ENCODE measurements at places on chromosomes 2 and 18. TPM values are rescaled to one million over a fixed set of nuclear protein-coding genes. Genes with fewer than 3 reads are reported as not detected.
A peak's percentile ranks its signal among the peaks of the same experiment; 100 is the strongest.

DNA sequence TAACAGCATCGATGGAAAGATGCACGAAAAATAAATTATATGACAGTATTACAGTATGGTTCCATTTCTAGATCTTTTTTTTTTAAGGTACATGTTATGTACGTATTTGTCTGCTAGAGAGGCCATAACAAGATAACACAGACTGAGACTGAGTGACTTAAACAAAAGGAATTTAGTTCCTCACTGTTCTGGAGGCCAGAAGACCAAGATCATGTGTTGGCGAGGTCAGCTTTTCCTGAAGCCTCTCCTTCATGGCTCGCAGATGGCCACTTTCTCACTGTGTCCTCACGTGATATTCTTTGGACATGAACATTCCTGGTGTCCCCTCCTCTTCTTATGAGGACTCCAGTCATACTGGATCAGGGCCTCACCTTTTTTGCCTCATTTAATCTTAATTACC is 177.4 kb downstream of the CAPN13 start:
- no peak overlapping the region for H3K4me3 ChIP-seq
- peaks cover 54% of the 10 kb centered on the region for H3K4me1 ChIP-seq
- no peaks in the 10 kb centered on the region for H3K27me3 ChIP-seq
- H3K27ac ChIP-seq: no peak overlapping the region
- H3K36me3 ChIP-seq: no peaks in the 10 kb centered on the region
- no peak for DNase-seq

- H3K4me3 ChIP-seq: no peak overlapping the region
- no peak overlapping the region for H3K27ac ChIP-seq
- H3K36me3 ChIP-seq: no peaks in the 10 kb centered on the region
- H3K27me3 ChIP-seq: no peaks in the 10 kb centered on the region
- no peaks in the 10 kb centered on the region for H3K4me1 ChIP-seq
These were observed 40.1 kb downstream of the AOX1 start for GRCh38 chr2:200625958-200626363.

MC2R gene
- polyA plus RNA-seq: not detected

DNA sequence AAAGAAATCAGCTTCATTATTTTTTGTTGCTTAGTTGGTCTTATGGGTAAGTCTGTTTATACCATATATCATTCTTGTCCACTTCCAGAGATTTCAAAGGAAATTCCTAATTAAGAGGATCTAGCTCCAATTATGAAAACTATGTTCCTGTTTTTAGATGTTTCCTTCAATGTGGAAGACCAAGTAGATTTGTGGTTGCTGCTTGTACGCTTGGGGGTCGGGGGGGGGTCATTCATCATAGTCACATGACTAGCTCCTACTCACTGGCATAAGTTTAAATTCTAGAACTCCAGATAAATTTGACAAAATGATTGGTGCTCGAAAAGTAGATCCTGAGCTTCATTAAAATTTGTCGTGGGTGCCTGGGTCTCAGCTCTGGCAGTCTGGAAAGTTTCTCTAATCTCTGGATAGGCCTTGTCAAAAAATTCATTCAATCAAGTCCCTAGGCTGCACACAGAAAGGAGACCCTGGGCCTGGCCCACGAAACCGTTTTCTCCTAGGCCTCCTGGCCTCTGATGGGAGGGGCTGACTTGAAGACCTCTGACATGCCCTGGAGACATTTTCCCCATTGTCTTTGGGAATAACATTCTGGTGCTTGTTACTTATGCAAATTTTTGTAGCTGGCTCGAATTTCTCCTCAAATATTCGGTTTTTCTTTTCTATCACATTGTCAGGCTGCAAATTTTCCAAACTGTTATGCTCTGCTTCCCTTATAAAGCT is 62.5 kb downstream of the MEP1B start:
- no peaks in the 10 kb centered on the region for H3K27me3 ChIP-seq
- H3K27ac ChIP-seq: no peak overlapping the region
- DNase-seq: no peak

DNA sequence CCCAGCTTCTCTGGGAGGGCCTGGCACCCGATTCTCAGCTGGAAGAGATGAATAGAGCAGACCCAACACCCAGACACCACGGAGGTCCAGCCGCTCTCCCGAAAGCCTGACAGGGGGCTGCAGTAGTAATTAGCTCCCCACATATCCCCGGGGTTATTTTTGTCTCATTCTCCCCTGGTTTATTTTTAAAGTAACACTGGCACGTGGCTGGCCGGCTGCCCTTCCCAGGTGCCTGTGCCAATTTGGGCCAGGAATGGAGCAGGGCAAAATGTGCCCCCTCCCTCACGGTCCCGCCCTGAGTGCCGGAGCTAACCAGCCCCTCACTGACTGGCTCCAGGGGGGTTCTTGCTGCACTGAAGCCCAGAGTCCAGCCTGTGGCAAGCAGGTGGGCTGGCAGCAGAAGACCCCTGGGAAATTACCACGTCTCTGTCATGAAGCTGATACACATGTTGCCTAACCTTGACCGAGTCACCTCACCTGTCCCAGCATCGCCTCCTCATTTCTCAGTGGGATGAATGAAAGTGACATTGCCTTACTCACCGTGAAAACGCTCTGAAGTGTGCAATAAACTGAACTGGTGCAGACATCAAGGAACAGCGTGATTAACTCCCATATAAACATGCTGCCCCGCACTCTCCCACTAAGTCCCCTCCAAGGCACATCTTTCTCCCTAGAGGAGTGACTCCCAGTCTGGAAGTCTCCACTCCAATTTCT is 18.4 kb downstream of the KCNK3 start:
- peak overlapping the region; percentile 84 for H3K27ac ChIP-seq
- no peaks in the 10 kb centered on the region for H3K27me3 ChIP-seq
- DNase-seq: no peak
- H3K36me3 ChIP-seq: no peaks in the 10 kb centered on the region
- no peak overlapping the region for H3K4me3 ChIP-seq

DNA sequence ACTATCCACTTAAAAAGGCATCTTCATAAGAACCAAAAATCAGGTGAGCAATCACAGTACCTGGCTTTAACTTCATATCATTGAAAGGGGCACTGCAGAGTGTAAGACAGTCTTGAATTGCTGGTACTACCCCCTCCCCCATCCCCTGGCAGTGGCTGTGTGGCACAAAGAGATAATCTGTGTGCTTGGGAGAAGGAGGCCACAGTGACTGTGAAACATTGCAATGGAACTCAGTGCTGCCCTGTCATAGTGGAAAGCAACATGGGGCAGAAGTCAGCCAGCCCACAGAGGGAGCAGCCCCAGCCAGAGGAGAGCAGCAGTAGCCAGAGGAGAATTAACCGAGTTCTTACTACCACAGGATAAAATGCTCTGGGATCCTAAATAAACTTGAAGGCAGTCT is 45.3 kb upstream of the UGP2 start:
- no peaks in the 10 kb centered on the region for H3K4me1 ChIP-seq
- no peaks in the 10 kb centered on the region for H3K36me3 ChIP-seq
- no peaks in the 10 kb centered on the region for H3K27me3 ChIP-seq
- H3K4me3 ChIP-seq: no peak overlapping the region
- DNase-seq: no peak

- peak; percentile 16 for DNase-seq
- no peaks in the 10 kb centered on the region for H3K4me1 ChIP-seq
- no peak overlapping the region for H3K27ac ChIP-seq
- H3K36me3 ChIP-seq: no peaks in the 10 kb centered on the region
- H3K4me3 ChIP-seq: no peak overlapping the region
These were observed 8.7 kb downstream of the NPPC start for GRCh38 chr2:231917280-231918066.

DNA sequence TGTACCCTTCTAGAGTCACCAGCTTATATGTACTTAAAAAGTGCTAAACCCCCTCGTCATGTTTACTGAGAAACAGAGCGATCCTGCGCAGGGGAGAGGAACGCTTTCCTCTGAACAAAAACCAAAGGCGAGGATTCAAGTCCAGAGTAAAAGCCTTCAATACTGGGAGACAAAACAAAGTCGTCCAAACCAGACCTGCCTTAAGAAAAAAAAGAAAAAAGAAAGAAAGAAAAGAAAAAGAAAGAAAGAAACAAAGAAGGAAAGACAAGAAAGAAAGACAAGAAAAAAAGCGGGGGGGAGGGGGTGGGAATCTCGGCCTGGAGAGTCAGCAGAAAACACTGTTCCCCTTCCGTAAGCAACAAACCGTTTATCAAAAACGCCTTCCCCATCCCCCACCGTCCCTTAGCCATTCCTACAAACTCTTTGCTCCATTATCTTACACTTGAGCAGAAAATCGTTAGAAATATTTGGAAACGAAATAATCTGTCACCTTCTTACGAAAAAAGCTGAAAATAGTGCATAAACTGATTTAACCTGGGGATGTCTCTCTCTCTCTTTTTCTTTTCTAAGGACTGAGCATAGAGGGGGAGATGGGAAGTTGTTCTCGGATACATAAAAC is 3.3 kb downstream of the PTGR3 start:
- H3K4me3 ChIP-seq: peak overlapping the region; percentile 30
- H3K27me3 ChIP-seq: peaks cover 57% of the 10 kb centered on the region
- no peak for DNase-seq
- H3K36me3 ChIP-seq: no peaks in the 10 kb centered on the region
- no peak overlapping the region for H3K27ac ChIP-seq

GRCh38 chr2:222706616-222707015 is 35.2 kb downstream of the MOGAT1 start:
- peaks cover 5% of the 10 kb centered on the region for H3K4me1 ChIP-seq
- no peak for DNase-seq
- no peaks in the 10 kb centered on the region for H3K36me3 ChIP-seq

PUS10 gene
- 5.2 TPM for polyA plus RNA-seq

- H3K4me3 ChIP-seq: no peak overlapping the region
- peaks cover 7% of the 10 kb centered on the region for H3K4me1 ChIP-seq
- peaks cover 54% of the 10 kb centered on the region for H3K27me3 ChIP-seq
- no peak for DNase-seq
- no peak overlapping the region for H3K27ac ChIP-seq
These were observed 5.0 kb downstream of the ST8SIA5 start for GRCh38 chr18:46751882-46752281.

DNA sequence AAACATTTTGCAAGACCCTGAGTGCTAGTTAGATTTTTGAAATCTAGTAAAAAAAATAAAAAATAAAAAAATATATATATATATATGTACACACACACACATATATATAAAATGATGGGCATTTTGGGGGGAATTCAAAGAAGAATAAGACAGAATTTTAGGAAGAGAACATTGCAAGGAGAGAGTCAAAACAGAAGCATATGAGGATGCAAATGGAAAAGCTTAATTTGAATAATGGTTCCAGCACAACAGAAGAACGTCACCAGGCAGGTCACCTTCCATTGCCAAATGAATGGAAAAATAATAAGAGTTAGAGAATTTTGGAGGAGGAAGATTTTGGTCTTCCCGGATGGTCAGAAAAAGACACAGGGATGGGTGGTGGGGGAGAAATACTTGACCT is 1097.2 kb downstream of the BCL11A start:
- no peaks in the 10 kb centered on the region for H3K27me3 ChIP-seq
- no peak overlapping the region for H3K27ac ChIP-seq
- H3K4me1 ChIP-seq: no peaks in the 10 kb centered on the region

SLC9A2 gene
- polyA plus RNA-seq: not detected

DYNAP gene
- not detected for polyA plus RNA-seq

DNA sequence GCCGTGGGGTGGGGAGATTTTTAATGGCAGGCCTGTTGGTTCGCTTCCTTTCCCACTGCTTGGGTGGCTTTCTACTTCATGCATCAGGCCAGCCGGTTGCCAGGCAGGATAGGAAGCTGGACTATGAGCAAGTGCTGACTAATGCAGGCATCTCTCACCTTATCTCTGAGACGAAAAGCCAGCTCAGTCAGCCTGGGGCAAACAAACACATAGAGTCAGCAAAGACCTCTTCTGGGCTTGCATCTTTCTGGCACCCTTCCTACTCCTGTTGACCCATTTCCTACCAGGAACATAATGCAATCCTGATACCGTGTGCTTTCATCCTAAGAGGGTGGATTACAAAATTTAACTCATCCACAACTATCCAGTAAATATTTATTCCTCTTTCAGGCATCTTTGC is 416.6 kb upstream of the MEX3C start:
- no peak overlapping the region for H3K27ac ChIP-seq
- peak; percentile 35 for DNase-seq
- no peaks in the 10 kb centered on the region for H3K36me3 ChIP-seq

DSC3 gene
- 1.5 TPM for polyA plus RNA-seq

ANKRD30BL gene
- not detected for polyA plus RNA-seq

DNA sequence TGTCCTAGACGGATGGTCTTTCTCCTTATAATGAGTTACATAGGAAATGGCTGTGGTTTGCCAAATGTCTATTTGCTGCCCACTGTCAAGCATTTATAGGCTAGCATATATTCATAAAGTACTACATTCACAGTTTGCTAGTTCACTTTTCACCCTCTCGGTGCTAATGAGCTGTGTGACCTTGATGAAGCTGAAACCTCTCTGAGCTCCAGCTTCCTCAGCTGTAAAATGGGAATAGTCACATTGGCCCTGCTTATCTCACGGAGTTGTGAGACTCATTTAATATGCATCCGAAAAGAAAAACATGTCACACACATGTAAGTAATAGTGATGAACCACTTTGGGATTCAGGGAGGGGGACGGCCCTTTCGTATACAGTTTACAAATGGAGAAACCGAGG is 17.0 kb downstream of the PRKCE start:
- peaks cover 10% of the 10 kb centered on the region for H3K4me1 ChIP-seq
- no peak overlapping the region for H3K4me3 ChIP-seq
- no peaks in the 10 kb centered on the region for H3K36me3 ChIP-seq

GRCh38 chr2:81976998-81977397 is 1672.4 kb upstream of the LRRTM1 start:
- no peaks in the 10 kb centered on the region for H3K27me3 ChIP-seq
- no peak overlapping the region for H3K27ac ChIP-seq
- H3K4me3 ChIP-seq: no peak overlapping the region
- no peaks in the 10 kb centered on the region for H3K36me3 ChIP-seq
- H3K4me1 ChIP-seq: no peaks in the 10 kb centered on the region

DNA sequence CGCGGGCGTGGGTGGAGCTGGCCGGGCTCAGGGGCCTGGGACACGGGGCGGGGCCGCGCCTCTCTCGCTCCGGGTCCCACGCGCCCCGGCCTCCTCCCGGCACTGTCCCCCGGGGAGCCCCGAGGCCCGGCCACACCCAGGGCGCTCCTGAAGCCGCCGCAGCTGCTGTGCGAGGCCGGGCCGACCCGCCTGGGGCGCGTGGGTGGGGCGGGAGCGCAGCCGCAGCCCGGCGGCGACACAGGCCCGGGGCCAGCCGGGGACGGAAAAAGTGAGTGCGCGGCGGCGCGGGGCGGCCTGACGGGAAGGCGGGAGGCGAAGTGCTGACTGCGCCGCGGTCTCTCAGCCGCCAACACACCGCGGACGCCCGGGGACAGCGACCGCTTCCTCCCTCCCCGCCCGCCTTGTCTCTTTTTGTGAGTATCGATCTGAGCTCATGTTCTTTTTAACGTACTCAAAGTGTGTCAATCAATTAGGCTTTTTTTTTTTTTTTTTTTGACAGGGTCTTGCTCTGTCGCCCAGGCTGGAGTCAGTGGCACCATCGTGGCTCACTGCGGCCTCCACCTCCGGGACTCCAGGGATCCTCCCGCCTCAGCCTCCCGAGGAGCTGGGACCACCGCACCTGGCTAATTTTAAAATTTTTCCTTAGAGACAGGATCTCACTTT is 14.5 kb downstream of the PDCD1 start:
- peak overlapping the region; percentile 18 for H3K4me3 ChIP-seq
- no peaks in the 10 kb centered on the region for H3K4me1 ChIP-seq
- peak; percentile 72 for DNase-seq
- peaks cover 28% of the 10 kb centered on the region for H3K27me3 ChIP-seq
